Colonic mucosa (tissue), 4 donors: ENCODE measurements at places on chromosomes 2 and 18. TPM values are rescaled to one million over a fixed set of nuclear protein-coding genes. Genes with fewer than 3 reads are reported as not detected.

DNA sequence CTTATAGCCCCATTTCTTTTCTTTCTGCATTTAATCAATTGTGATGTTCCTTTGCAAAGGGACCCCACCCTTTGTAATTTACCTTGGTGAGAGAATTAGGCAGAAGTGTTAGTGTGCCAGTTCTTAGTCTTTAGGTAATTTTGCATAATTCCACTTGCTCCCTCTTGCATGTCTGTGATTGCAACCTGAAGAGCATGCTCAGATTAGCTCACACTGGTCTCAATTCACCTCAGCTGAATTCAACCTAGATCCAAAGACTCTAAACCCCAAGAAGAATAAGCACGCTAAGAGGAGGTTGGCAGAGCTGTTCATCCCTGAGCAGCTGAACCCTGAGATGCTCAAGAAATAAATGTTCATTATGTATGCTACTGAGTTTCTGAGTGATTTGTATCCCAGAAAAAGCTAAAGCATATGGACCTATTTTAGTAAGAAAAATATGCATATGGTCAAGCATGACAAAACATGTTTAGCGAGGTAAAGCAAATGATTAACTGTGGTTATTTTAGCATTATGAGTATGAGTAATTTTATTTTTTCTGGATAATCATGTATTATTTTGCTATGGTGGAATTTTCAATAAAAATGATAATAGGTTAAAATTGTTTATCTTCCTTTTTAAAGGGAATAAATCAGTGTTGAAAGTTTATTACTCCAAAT, 299.2 kb upstream of the ZSWIM2 start:
- H3K27ac ChIP-seq = no peak overlapping the region
- H3K4me1 ChIP-seq = no peaks in the 10 kb centered on the region
- no peak for DNase-seq
- no peaks in the 10 kb centered on the region for H3K36me3 ChIP-seq
- no peak overlapping the region for H3K4me3 ChIP-seq

ATOH8 gene
- 2.5 TPM for total RNA-seq

CHRND gene
- total RNA-seq = not detected

CIB4 gene
- total RNA-seq = not detected

SERPINB4 gene
- not detected for total RNA-seq

- no peak overlapping the region for H3K27ac ChIP-seq
- no peak overlapping the region for H3K4me3 ChIP-seq
- DNase-seq = no peak
- no peaks in the 10 kb centered on the region for H3K27me3 ChIP-seq
- no peaks in the 10 kb centered on the region for H3K4me1 ChIP-seq
- H3K36me3 ChIP-seq = no peaks in the 10 kb centered on the region
These were observed 686.8 kb downstream of the ZEB2 start for GRCh38 chr2:143833015-143833660.

DES gene
- 917 TPM for total RNA-seq

DSC2 gene
- total RNA-seq = 184 TPM

- H3K27ac ChIP-seq = no peak overlapping the region
- no peaks in the 10 kb centered on the region for H3K27me3 ChIP-seq
- no peaks in the 10 kb centered on the region for H3K4me1 ChIP-seq
- H3K4me3 ChIP-seq = no peak overlapping the region
These were observed 188.7 kb downstream of the MYT1L start for GRCh38 chr2:2142345-2142744.
